ENCODE measurements at places on chromosomes 1 and 21.
A peak's percentile ranks its signal among the peaks of the same experiment; 100 is the strongest.

DNA sequence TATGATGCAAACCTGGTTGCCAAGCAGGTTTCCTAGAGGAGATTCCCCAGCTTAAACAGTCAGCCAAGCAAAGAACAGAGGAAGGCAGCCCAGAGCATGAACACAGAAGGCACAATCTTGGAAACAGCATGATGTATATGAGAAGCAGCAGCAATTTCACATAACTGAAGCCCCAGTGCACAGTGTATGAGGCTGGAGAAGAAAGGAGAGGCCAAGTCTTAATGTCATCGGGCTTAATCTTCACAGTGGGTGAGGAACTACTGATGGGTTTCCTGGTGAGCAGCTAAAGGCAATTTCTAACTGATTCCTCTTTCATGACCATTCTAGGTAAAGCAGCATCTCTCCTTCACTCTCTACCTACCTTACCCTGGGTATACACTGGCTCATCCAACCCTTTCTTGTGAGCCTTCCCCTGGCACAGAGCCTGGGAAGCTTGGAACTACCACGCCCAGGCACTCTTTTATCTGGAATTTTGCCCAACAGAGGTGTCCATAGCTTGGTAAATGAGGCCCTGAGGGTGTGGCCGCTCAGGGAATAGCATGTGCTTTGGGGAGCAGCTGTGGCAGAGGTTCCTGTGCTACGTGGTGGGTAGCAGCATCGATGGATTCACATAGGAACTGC, 22.0 kb downstream of the FYB2 start:
- DNase-seq, result no peak

DNA sequence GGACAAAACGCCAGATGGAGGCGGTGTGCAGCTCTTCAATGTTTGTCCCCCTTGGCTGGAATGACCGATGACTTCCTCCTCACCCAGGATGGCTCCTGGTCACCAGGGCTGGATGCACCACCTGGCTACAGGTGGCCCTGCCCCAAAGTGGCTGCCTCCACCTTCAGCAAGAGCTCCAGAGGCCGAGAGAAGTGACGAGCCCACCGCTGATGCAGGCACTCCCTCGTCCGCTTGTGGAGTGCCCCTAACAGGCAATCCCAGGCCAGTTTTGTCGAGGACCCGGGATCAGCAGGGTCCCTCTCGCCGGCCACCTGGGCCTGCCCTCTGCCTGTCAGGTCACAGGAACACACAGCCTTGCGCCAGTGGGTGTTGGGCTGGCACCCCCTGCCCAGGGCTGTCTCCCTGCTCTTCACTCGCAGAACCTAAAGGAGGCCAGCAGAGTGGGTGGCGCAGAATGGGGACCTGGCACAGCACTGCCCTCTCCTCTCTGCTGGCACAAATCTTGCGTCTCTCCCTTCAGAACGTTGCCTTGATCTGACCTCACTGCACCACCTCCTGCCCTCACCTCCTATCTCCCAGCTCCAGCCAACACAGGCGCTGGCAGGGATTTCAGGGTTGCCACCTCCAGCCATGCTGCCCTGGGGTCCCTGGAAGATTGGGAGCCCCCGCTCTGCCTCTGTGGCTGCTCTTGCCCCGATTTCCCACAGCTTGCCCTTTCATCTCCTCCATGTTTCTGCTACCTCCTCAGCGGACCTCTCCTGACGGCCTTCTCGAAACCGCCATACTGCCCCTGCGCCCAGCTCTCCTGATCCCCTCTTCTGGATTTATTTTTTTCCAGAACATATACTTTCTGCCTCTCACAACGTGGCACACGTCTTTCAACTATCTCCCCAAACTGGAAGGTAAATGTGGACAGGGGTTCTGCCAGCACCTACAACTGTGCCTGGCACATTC, 38.6 kb downstream of the SLC45A1 start:
- DNase-seq, result no peak

GRCh38 chr1:233294913-233295236, 650 bp downstream of the PCNX2 start:
- DNase-seq, result peak; percentile 24

DNA sequence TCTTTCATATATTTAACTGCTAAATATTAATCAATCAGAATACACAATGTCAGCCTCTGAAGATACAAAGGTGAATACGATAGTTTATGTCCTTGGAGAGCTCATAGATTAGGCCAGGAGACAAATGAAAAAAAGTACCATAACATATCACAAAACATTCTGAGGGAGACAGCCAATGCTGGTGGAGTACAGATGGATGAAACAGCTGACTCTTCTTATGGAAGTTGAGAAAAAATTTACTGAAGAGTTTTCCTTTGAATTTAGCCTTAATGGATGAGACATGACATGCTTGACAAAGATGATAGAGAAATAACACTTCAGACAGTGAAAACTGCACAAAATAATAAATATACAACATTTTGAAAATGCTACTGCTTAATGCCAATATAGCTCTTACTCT, 193.5 kb downstream of the PDE4B start:
- no peak for DNase-seq

DNA sequence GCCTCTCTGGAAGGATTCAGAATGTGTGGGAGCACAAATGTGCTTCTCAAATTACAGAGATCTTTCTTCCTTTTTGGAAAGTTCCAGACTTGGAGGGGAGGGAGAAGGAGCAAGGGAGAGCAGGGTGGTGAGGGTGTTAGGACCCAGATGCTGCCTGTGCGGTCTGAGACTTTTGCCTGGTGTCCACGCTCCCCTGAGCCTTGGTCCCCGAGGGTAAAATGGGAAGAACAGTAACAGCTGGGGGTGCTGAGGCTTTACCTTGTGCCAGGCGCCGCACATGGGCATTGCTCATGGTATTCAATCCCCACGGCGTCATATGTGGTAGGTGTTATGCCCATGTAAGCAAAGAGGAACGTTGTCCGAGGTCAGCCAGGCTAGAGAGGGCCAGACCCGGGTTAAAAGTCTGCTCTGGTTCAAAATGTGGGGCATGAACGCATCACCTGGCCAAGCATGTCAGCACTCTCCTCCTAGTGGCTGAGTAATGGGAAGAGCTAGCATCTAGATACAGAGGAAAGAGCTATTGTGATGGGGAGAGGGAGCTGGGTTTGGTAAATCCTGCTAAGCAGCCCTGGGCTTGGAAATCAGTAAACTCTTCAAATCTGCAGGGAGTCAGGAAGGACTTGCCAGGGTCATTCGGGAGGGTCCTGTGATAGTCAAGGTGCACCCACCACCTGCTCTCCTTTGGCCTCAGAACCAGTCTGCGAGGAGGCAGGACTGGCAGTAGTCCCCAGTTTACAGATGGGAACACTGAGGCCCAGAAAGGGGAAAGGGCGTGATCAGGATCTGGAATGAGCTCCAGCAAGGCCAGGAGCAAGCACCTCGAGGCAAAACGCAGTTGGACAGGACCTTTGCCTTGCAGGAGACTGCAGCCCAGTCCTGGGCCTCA, 4.5 kb upstream of the RUNX3 start:
- DNase-seq, result no peak

DNA sequence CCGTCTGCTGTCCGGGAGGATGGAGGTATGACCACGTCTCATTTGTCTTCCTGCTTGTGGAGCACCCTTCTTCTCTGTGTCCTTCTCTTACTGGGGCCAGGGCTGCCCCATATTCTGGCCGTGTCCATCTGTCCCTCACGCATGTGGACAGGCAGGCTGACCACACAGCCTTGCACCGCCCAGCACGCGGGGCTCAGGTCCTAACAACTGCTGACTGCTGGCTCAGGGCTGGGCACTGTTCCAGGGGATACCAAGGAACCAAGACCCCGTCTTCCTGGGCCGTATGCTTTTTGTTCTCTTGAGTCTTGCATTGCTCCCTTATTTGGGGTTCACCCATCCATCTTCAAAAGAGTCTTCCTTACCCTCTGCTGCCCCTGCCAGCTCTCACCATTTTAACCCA, 17.5 kb upstream of the SPSB1 start:
- no peak for DNase-seq

DNA sequence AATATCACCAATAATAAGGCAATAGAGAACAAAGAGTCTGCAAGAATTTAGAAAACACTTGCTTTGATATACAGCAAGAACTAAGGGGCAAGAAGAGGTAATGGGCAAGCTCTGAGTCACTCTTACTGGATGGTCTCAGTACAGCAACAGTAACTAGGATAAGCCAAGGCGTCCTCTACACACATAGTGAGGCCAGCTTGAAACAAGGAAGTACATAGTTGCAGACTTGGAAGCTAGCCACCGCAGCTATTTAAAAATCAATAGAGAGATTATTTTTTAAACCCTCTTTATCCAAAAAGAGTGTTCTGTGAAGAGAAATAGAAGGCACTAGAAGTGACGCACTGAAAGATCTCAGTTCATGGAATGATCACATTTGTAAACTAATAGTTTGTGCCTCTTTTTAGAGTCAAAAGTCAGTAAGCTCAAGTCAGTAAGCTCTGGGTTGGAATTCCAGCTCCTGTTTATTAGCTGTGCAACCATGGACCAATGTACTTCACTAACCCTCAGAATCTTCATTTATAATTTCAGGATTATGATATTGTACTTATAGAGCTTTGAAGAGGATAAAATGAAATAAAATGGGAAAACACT, 118.6 kb downstream of the AKT3 start:
- DNase-seq, result no peak

DNA sequence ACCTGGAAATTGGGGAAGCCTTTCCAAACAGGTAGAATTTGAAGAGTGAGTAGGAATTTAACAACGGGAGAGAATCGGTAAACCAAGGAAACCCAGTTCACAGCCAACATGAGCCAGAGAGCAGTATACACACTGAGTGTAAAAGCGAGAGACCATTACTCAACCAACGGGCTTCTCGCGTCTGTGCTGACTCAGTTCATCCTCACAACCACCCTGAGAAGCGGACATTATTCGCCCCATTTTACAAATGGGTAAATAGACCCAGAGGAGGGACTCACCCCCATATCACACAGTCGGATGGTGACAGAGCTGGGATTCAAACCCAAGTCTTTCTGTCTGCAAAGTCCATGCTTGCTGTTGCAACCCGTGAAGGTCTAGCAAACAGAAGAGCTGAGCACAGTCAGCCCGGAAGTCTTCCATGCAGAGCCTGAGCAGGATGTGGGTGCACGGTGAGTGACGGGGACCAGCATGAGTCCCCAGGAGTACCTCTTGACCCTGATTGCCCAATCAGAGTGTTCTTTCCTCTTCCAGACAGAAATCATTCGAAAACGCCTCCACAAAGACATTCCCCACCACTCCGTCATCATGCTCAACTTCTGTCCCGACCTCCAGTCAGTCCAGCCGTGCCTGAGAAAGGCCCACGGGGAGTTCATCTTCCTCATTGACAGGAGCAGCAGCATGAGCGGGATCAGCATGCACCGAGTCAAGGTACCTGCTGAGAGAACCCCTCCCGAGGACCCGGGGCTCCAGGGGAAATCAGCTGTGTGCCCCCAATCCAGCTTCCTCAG, 32.3 kb downstream of the VWA5B1 start:
- peak; percentile 14 for DNase-seq

DNA sequence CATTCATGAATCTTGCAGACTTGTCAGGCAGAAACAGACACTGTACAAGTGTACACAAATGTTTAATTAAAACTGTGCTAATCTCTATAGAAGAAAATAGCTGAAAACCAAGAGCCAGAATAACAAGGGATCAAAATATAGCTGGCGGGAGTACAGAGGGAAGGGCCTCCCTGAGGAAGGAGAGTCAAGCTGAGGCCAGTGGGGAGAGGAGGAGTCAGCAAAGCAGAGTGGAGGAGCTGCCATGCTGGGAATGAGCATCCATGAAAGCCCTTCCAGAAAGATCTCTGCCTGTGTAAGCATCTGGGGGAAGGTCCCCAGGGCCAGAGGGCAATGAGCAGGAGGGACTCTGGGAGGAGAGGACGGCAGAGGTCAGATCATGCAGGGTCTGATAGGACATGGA, 15.1 kb downstream of the SLAMF8 start:
- no peak for DNase-seq

GRCh38 chr1:228021355-228022030, 14.7 kb downstream of the WNT3A start:
- no peak for DNase-seq

DNA sequence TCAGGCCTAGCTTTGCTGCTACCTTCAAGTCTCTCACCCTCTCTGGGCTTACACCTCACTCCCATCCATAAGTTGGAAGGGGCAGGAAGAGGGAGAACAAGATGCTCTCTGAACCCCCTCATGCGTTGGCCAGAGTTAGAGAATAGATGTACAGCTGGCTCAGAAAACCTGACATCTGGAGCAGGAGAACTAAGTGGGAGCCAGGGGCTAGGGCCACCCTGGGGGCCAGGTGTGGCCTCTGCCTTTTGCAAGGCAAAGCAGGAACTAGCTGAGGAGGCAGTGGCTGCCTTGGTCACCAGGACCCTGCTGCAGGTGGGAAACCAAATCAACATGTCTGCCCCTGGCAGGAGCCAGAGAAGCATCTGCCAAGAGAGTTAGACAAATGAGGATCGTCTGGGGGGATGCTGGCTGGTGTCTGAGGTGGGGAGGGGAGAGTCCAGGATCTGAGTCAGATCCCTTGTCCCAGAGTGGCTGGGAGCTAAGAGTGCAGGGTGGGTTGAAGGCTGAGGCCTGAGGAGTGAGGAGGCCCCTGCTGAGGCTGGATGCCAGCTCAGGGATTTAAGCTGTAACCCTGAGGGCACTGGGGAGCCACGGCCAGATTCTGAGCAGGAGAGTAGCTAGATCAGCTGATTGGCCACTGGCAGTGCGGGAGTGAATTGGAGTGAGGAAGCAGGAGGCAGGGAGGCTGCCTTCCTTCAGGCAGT, 115.0 kb downstream of the EPHB2 start:
- DNase-seq, result no peak

All from CD4-positive, alpha-beta T cell treated with Interleukin-1 beta for 1 hour (primary cell).